ENCODE measurements at places on chromosomes 4 and X.
A peak's percentile ranks its signal among the peaks of the same experiment; 100 is the strongest.

GRCh38 chrX:44876086-44876485 is 3.1 kb downstream of the KDM6A start:
- no peak for DNase-seq

DNA sequence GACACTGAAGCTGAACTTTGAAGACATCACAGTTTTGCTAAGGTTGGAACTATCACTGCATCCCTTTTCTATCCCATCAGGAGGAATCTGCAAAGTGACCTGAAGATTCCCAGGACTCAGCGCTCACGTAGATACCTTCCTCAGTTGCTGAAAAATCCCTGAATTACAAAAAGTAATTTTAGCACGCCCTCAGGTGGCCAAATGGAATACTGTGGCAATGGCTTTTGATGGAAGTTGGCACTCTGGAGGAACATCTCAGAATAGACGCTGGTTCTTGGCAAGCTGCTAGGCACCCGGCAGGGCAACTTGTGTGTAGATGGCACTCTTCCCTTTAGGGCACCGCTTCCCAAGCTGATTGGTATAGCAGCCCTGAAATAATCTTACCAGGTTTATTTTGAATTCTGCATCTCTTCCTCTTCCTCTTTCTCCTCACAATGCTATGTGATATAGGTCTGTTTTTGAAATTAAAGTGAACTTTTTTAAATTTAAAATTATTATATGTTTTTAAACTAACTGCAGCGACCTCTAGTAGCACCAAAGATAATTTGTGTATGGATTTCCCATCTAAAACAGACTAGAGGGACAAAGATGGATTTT is 16.3 kb upstream of the ESX1 start:
- peak; percentile 0 for DNase-seq

GRCh38 chr4:39286263-39286662 is 79.9 kb downstream of the RFC1 start:
- no peak for DNase-seq

DNA sequence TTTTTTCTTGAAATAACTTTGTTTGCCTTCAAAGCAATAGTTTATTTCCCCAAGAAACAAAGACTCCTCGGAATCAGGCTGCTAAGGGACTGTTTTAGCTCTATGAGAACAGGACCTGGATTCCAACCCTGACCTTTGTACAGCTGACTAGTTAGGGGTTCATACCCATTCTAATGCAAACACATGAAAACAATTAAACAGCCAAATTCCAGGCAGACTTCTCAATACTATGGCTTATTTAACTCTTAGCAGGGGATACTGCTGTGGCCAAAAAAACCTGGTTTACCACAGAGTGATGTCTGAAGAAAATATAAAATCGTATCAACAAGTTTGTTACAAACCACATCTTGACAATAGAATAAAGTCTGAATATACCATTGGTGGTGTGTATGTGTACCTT is 129.6 kb upstream of the INTU start:
- no peak for DNase-seq

GRCh38 chr4:10509733-10510132 is 52.5 kb upstream of the ZNF518B start:
- no peak for DNase-seq

- DNase-seq: no peak
These were observed 55.7 kb downstream of the ANTXR2 start for GRCh38 chr4:80017125-80017854.

GRCh38 chr4:88981556-88981955 is 75.4 kb downstream of the FAM13A start:
- no peak for DNase-seq

- no peak for DNase-seq
These were observed 356.5 kb downstream of the CBLL2 start for GRCh38 chrX:22629105-22629725.

DNA sequence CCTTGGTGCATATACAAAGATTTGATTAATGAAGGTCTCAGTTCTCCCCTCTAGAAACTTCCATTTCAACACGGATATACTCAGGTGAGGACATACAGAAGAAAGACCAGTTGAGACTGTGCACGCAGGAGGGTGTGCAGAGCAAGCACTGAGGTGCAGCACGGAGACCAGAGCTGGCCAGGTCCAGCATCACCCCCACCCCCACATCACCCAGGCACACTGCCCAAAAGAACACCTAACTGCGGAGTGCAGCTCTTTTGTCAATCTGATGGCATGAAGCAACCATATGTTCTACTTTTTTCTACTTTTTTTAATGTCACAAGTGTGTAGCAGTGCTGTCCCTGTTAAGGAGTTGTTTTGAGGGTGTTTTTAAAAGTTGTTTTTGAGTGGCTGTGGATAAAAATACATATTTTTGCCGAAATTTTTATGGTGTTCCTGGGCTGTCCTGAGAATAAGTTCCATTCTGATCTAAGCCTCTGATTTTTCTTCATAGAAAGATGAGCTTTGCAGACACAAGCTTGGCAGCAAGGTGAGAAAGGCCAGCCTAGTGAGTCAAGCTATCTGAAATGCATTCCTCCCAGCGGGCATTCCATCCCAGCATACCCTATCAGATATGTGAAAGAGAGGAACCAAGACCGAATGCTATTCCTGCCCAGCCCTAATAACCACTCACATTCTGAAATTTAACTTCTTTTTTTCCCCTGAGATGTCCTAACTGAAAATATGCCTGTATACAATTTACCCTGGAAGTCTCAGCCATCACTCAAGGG is 173.7 kb downstream of the PTTG2 start:
- DNase-seq: no peak

DNA sequence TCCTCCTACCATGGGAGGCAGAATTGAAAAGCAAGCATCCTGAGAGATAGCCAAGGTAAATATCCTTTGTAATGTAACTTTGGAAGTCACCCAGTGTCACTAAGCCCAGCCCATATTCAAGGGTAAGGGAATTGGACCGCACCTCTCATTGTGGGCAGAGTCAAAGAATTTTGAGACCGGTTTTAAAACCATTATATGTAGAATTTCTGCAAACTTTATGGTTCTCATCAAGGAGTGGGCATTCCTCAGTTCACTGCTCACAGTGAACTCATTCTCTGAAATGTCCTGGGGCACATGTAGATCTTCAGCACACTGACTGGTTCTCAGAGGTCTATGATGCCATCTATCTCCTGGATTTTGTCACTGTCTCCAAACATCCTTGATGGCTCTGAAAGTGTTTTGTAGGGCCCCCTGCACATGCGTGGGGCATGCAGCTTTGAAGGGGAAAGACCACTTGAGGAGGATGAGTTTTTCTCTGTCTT is 35.3 kb upstream of the CHRNA9 start:
- DNase-seq: no peak

DNA sequence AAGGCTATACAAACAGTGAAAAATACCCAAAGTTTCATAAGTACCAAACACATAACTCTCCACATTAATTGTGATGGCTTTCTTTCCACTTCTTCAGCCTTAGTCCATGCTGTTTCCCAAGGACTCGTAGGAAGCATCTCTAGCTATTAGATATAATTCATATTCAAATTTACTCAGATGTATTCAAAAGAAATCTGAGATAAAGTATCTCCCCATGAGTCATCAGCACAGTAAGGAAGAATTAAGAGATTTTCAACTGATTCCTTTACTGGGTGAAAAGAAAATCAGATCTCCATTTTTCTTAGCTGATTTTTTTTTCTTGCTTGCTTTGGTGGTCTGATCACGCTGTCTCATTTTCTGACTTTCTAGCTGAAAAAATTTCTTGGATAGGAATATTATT is 71.7 kb downstream of the MID1 start:
- DNase-seq: no peak

DNA sequence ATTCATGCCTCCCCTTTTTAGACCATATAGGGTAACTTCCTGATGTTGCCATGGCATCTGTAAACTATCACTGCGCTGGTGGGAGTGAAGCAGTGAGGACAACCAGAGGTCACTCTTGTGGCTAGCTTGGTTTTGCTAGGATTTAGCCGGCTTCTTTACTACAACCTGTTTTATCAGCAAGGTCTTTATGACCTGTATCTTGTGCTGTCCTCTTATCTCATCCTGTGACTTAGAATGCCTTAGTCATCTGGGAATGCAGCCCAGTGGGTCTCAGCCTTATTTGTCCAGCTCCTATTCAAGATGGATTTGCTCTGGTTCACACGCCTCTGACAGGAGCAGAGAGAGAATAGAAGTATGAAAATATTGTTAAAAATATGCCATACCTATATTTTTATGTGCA is 355.7 kb downstream of the ADGRL3 start:
- DNase-seq: no peak

DNA sequence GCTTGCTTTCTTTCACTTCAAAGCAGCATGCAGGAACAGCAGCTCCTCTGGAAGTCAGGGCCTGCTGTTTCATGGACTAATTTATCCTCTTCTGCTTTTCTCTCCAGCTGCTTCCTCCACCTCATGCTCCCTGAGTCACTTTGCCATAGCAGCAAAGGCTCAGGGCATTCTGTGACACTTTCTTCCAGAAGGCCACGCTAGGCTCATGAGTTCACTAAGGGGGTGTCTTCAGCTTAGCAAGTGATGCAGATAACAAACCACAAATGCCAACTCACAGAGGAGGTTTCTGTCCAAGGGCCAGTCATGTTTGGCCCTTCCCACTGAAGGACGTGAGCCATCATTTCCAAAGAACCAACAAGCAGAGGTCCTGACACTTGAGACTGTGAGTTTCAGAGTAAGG is 200.2 kb downstream of the ADGRA3 start:
- no peak for DNase-seq

DNA sequence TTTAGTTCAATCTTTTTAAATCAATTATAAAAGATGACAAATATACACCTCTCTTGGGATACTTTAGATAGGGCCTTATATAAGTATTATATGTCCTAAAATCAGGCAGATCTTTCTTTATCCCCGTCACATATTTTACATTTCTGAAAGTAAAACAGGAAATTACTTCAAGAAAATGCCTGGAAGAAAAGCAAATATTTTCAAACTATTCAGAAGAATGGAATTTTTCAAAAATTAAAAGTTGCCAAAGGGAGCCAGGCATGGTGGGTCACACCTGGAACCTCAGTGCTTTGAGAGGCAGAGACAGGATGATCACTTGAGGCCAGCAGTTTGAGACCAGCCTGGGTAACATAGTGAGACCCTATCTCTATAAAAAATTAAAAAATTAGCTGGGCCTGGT is 34.4 kb downstream of the MGARP start:
- DNase-seq: no peak

DNA sequence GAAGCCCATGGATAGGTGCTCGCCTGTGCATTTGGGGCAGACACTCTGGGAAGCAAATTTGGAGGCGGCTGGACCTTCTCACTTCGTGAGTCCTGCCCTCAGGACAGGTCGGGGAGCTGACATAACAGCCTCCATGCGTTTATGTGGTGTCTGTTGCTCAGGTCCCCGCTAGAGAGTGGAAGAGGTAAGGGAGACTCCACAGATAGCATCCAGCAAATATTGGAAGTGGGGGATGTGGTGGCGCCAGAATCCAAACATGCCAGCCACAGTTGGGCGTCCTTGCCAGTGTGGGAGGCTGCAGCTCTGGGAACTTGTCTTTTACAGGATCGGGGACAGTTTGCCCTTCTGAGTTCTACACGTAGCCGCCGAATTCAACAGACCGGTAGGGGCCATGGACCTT is 47.8 kb downstream of the ZNF182 start:
- DNase-seq: no peak

DNA sequence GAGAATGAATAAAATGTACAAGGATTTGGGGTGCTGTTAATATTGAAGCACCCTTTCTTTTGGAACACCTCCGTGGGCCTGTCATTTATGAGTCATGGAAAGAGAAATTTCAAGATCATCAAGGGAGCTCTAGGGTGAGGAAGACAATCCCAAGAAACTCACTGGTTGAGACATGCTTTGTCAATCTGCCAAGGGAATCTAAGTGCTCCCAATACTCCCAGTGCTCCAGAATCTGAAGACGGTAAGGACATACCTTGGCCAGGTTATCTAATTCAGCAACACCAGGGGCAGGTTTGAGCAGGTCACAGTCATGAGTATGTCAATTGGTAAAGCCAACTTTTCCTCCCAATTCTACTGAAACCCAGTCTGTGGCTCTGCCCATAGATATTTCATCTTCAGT is 556.4 kb upstream of the CPEB2 start:
- DNase-seq: no peak
